ENCODE measurements at places on chromosomes 11 and 22.

GRCh38 chr11:94876645-94877442 is 96.5 kb downstream of the CWC15 start:
- peak; percentile 95 for DNase-seq

GRCh38 chr22:19876314-19876940 is 21.8 kb upstream of the GNB1L start:
- no peak for DNase-seq

DNA sequence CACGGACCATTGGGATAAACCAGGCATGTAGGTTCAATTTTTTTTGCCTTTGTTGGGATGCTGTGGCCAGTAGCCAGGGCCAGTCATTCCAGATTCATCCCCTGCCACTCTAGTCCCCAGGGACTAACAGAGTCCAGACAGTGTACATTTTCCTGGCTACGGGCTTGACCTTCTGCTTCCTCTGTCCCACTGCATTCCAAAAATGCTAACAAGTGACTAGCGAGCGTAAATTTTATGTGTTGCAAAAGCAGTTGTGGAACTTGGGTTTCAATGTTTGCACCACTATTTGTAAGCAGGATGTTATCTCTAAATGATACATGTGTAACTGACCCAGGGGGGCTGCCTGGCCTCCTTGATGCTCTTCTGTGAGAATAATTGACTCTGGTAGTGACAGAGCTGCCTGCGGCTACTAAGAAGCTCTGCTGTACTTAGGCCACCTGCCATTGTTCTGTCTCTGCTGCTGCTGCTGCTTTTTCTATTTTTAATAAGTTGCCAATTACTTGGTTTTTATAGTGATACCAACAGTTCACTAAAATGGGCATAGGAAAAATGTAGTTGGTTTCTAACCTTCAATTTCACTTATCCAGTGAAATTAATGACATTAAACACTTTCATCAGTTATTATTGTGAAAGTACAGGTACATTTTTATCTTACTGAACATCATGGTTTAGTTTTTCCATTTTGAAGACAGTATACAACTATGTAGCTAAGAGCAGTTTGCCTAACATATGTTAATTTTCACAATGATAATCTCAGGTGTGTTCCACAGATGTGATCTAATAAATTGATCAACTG is 26.8 kb downstream of the TNRC6B start:
- peak; percentile 83 for DNase-seq

DNA sequence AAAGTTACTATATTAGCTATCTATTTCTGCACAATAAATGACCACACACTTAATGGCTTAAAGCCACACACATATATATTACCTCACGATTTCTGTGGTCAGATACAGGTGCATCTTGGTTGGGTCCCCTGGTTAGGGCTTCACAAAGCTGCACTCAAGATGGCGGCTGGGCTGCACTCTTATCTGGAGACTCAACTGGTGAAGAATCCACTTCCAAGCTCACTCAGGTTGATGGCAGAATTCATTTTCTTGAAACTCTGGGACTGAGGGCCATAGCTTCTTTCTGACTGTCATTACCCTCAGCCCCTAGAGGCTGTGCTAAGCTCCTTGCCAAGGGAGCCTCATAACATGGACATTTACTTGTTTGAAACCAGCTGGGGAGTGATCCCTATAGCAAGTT is 5.1 kb upstream of the MS4A10 start:
- DNase-seq = no peak

DNA sequence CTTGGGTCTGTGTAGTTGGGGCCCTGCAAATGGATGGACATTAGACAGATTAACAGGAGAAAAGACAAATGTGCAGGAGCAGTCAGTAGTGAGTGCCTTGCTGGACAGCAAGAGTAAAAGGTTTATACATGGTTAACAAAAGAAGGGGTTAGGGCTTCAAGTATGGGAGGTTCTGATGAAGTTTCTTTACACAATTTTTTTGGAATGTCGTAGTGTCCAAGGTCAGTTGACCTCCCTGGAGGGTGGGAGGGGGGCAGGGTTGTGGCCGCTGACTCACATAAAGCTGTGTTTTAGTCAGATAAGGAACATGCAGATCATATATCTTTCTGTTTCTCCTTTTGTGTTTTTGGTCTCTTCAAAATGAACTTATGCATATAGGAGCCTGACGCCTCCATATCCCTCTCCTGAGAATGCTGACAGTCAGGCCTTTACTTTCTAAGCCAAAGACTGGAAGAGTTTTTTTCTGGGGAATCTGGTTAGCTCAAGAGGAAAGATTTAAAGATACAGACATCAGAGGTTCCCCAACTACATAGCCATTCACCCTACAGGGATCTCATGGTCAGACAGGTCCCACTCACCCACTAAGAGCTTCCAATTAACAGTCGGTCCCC is 134.3 kb downstream of the NECTIN1 start:
- peak; percentile 52 for DNase-seq

DNA sequence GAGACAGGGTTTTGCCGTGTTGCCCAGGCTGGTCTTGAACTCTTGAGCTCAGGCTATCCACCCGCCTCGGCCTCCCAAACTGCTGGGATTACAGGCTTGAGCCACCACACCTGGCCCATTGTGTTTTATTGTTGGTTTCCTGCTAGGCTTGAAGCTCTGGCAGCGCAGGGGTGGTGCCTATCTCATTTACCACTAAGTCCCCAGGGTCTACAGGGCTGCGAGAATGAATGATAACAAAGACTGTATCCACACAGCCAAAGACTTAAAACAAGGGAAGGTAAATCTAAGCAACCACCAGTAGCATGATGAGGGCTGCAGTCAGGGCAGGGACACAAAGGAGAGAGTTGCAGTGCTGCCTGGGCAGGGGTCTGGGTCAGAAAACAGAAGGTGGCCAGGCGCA is 37.3 kb upstream of the XBP1 start:
- DNase-seq = no peak

- no peak for DNase-seq
Observed at GRCh38 chr11:38598418-38598817, 2000.4 kb upstream of the RAG2 start.

DNA sequence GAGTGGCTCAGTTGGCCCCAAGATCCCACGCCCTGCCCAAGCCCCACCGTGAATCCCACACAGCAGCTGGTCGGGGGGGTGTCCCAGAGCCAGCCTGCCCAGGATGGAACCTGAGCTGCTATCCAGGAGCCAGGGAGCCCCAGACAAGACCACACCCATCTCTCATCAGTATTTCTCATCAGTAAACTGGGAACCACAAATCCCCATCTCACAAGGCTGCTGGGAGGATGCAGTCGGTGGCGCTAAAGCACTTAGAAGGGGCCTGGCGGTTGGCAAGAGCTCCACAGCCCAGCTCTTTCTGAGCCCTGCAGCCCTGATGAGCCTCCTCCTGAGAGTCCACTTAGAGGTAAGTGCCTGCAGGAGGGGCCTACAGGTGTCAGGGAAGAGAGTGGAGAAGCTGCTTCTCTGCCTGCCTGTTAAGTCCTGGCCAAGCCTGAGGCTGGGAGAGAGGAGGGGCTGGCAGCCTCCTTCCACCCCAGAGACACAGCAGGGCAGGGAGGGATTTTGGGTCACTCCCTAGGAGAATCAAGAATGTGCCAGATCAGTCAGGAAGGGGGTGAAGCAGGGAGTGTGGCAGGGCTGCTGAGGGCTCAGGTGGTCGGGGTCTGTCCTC is 6.1 kb downstream of the FADS3 start:
- DNase-seq = no peak

DNA sequence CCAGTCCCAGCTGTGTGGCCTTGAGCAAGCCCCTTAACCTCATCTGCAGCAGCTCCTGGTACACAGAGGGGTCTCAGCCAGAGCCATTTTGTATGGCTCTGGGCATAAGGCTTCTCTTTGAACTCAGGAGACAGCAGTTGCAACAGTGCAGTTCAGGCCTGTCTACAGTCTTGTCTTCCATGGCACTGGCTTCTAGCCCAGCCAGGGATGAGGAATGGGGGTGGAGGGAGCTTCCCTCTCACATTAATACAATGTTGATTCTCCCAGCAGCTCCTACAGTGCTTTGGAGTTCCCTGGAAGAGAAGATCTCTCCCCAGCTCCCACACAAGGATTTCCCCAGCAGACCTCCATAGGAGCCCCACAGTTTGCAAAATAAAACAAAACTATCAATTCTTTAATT is 350.2 kb downstream of the BUD13 start:
- DNase-seq = no peak

- DNase-seq = peak; percentile 66
Observed at GRCh38 chr11:108561535-108561991, 32.0 kb downstream of the EXPH5 start.

DNA sequence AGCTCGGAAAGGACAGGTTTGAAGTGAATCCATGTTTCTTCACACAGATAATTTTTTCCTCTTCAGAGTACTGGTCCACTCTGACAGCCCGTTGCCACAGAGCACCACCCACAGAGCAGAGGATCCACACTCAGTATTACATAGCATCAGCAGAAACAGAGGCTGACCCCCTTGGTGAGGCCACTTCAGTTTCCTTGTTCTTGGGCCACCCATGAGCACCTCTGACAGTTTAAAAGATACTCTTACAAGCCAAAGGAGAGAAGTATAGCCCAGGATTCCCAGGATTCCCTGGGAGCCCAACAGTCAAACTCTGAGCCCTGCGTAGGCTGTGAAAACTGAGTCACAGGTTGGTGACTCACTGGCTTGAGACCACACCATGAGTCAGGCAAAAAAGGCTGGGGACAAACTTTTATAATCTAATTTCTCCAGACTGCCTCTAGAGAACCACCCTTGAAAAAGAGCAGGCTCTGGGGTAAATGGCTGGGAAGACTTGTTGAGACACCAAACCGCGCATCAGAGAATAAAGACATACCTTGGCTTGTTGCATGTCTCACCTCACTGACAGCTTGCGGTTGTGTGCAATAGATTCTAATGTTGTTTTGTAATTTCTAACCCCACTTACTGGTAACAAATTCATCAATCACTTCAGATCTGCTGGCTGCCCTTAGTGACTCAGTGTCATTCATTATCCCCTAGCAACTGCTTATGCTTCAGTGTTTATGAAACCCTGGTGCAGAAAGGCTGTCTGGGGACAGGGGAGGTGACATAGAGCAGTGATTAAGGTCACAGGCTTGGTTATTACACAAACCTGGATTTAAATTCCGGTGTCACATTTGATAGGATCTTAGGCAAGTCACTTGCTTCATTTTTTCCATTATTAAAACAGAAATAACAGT is 56.9 kb upstream of the PRSS23 start:
- DNase-seq = peak; percentile 99

DNA sequence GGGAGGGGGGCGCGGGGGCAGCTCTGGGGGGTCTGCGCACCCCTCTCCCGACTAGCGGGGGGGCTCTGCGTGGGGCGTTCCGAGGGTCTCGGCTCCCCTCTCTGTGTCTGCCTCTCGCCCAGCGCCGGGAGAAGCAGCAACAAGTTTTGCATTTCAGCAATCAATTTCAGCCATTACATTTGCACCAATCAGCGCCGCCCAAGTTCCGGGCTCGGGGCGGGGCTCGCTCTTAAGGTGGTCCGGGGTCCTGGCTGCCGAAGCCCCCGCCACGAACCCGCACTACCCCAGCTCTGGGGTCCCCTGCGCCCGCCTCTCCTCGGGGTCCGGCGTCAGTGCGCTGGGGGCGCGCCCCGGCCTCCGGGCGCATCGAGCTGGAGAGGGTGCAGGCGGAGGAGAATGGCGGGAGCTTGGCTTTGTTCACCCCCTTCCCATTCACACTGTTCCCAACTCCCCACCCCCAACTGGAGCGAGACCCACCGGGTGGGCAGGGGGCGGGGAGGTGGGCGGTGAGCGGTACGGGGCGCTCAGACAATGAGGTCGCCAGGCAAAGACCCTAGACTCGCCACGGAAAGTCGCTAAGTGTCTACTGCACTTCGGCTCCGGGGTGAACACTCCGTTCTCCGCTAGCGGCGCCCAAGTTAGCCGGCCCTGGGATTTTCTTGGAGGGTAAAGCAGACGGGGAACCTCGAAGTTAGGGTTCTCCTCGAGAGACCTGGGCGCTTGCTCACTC is at the start of gene MN1:
MN1 (minus strand) TSS at position 141 of the 730 bp plus-strand sequence. CDS start 1,213 bp downstream, outside the sequence.
- peak; percentile 67 for DNase-seq

Data from fibroblast of skin of right quadriceps (primary cell).